ENCODE measurements at places on chromosomes 7 and 10.

DNA sequence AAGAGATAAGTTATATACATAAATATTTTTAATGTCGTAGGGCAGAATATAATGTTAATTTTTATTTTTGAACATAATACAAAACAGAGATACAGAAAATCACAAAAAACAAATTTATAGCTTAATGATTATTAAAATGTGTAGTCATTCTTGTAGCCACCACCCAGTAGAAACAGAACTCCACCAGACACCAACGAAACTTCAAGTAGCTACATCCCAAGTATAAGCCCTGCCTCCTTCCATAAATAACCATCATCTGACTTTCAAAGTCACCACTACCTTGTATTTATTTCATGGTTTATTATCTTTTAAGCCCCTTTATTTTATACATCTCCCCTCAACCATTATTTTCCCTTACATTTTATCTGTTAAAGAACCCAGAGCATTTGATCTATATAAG is 111.9 kb upstream of the ZWINT start:
- no peak for DNase-seq

DNA sequence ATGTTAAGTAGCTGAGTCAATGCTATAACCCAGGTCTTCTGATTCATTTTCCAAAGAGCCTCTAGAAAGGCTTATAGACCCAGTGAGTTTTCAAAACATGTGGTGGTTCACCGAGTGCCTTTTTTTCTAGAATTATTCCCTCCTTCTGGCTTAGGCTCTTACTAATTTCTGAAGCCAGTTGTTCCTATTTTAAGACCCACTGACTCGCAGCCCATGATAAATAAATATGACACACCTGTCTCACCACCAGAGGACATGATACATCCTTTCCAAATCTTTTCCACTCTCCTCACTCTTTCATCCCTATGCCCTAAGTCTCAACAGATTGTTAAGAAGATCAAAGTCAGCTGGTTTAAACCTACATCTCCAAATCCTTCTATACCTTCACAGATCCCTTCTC is 126.0 kb upstream of the WNT16 start:
- no peak for DNase-seq

DNA sequence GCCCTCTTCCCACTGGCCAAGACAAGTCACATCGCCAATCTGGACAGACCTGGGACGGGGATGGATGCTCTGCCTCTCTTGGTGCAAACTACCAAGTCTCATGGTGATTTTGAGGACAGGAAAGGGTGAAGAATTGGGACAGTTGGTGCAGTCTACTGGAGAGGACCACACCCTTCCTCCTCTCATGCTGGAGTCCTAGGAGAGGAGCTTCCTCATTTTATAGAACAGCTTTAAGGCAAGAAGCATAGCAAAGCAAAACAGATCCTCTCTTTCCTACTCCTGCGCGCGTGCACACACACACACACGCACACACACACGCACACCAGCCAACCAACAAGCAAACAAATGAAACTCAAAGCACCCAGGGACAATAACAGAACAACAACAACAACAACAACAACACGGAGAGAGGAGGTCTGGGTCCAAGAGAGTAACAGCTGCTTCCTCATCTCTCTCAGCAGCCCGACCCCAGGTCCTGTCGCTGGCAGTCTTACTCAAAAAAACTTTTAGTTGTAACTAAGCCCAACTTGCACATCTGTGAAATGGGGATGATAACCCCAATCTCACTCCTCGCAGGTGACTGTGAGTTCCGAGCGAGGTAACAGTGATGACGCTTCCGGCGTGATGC is 83.4 kb downstream of the TMEM178B start:
- DNase-seq, result no peak

GRCh38 chr10:112750427-112751167 is 199.4 kb upstream of the TCF7L2 start:
- DNase-seq, result no peak

GRCh38 chr7:101882595-101883564 is 65.5 kb downstream of the CUX1 start:
- no peak for DNase-seq

DNA sequence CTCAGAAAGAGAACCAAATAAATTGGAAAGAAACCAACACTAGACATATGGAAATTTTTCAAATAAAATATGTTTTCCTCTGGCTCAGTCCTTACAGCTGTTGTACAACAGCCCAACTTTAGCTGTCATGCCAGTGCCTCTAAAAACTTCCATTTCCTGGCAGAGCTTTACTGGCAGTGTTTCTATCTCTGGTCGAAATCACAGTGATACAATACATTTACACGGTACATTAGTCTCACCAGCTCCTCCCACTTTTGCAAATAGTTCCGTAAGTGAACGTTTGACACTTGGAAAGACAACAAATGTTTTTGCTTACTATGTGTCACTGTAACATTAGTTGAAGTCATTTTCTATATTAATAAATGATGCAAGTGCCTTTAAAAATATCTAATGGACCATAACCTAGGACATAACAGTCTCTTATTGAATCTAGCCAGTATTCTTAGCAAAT is 29.8 kb downstream of the BCAP29 start:
- no peak for DNase-seq

Data from stimulated activated CD4-positive, alpha-beta T cell treated with anti-CD3 and anti-CD28 coated beads, Interleukin-2, amount 100 ng/mL, for 48 hours (primary cell).